NCI-H1048 (cell line): ENCODE measurements at places on chromosomes 13 and 19.

- DNase-seq: no peak
Measured at GRCh38 chr13:29782798-29783197, 67.6 kb downstream of the UBL3 start.

- no peak for DNase-seq
Measured at GRCh38 chr13:19622193-19622592, 11.3 kb upstream of the MPHOSPH8 start.

GRCh38 chr13:32284927-32285632 is 30.1 kb downstream of the ZAR1L start:
- DNase-seq: no peak

DNA sequence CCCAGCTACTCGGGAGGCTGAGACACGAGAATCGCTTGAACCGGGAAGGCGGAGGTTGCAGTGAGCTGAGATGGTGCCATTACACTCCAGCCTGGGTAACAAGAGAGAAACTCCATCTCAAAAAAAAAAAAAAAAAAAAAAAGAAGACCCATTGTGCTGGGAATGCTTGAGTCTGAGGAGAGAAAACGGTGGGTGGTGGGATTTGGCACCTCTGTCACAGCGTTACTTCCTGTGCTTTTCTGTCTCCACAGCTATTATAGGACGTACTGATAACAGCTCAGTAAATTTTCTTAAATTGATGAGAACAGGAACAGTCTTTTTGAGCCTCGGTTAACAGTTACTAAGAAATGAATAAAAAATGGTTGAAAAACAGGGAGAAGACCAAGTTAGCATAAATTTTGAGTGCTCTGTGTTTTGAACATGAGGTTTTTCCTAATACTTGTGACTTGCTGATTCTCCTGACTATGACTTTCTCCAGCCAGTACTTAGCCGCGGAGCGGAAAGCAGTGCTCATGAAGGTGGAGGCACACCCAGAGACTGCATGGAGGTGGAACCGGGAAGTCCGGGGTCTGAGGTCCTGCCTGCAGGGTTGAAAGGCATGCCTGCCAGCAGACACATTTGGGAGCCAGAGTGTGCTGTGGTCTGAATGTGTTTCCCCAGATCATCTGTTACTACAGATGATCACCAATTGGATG is 55.3 kb upstream of the TEX29 start:
- DNase-seq: no peak

DNA sequence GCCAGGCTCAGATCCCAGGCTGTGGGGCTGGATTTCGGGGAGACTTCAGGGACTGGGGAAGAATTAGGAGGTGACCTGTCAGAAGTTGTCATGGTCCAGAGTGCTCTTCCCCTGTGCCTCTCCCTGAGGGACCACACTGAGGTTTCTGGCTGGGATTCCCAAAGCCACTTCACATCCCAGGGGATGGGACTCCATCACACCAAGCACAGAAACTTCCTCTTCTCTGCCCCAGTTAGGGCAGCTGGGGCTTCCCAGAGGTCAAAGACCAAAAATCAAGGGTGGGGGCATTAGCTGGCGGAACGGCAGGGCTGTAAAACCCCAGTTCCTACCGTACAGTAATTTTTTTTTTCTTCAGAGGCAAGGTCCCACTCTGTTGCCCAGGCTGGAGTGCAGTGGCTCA is 7.4 kb downstream of the FCER2 start:
- no peak for DNase-seq

DNA sequence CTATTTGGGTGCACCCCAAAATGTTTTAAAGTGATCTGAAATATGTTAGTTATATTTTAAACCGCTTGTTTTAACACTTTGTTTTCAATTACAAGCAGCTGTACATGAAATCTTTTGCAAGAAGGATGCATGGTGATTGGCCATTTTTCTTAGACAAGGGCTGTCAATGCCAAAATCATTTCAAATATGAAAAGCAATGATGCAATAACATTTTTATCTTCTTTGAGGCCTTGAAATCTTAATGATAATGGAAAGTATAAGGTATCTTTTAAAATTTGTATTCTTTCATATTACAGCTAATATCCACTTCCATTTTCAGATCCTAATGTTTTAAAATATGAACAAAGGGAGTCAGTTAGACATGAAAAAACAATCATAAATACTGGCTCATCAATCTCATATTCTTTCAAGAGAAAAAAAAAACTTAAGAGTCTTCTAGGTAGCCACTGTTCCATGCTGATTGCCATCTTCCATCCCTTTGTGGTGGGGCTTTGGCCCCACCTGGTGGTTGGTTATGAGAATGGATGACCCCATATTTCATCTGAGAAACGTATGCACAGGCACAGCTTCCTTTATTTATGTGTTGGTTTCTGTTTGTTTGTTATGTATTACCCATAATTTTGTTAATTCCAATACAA is 330.3 kb upstream of the MIR17HG start:
- DNase-seq: peak; percentile 22

GRCh38 chr19:19120308-19121231 is 17.7 kb downstream of the TMEM161A start:
- DNase-seq: peak; percentile 51

DNA sequence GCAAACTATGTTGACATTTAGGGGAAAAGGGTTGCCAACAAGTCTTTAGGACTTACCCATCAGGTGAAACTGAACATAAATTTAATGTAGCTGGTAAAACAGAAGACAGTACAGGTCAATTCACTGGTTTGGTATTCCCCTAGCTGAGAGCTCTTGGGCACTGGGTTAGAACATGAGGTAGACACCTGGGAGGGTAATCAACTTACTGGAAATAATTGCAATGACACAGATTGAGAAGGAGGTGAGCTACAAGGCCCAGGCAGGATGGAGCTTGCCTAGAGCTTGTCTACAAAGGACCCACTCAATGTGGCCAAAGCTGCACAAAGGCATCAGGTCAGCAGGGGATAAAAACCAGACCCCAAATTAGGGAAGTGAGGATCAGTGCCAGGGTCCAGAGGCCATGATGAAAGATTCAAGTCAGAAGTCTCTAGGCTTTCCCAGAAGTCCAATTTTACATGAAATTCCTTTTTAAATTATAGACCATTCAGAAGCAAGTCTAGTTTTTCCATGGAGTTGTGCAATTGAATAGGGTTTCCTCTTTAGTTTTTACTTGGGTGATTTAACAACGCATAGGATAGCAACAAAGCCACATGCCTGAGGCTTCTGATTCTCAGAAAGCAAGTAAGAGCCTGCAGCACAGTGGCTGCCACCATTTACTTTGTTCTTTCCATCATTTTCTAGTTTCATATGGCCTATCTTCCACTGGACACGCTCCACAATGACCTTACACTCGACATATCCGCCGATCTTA is 194.0 kb downstream of the NDFIP2 start:
- no peak for DNase-seq

DNA sequence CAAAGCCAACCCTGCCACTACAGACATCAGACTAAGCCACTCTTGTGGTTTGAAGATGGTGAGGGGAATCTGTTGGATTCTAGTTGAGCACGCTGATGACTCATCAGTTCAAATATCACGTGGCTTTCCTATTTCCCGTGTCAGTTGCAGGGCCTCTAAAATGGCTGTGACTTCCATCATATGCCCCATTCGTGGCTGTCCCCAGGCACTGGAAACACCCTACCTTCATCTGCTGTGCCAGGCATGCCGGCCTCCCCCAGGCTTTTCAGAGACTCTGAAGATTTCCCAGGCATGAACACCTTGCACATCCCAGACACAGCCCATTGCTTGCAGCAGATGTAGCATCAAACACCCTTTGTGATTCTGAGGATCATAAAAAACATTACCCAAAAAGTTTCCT is 659.9 kb downstream of the UQCRFS1 start:
- no peak for DNase-seq

DNA sequence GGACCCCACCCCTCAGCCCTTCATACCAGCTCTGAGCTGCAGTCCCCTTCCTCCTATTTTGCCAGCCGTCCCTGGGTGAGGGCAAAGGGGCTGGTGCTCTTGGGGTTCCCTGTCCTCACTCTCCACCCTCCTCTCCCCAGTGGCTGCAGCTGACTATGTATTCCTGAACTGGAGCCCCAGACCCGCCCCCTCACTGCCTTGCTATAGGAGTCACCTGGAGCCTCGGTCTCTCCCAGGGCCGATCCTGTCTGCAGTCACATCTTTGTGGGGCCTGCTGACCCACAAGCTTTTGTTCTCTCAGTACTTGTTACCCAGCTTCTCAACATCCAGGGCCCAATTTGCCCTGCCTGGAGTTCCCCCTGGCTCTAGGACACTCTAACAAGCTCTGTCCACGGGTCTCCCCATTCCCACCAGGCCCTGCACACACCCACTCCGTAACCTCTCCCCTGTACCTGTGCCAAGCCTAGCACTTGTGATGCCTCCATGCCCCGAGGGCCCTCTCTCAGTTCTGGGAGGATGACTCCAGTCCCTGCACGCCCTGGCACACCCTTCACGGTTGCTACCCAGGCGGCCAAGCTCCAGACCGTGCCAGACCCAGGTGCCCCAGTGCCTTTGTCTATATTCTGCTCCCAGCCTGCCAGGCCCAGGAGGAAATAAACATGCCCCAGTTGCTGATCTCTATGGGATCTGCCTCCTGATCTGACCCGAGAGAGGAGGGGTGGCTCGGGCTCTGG is 2.4 kb downstream of the COX7A1 start:
- DNase-seq: no peak

GRCh38 chr19:34556488-34556887 is 74.9 kb downstream of the WTIP start:
- DNase-seq: peak; percentile 25

GRCh38 chr19:9673912-9674662 is 813 bp downstream of the ZNF562 start:
- DNase-seq: no peak

DNA sequence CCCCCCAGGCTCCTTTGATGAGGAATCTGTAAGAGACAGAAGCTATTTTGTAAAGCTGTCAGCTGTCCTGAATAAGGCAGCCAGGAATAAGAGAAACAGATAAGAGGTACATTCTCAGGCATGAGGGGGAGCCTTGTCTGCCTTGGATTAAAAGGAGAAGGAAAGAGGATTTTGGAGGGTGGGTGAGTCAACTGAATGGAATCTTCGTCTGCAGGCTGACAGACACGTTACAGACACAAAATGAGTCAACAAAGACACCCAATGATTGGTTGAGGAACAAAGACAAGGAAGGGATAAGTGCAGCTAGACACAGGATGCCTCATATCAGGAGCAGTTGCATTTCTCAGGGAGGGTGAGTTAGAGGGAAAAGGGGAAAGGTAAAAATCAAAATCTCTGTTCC is 162.5 kb downstream of the OLFM4 start:
- no peak for DNase-seq

DNA sequence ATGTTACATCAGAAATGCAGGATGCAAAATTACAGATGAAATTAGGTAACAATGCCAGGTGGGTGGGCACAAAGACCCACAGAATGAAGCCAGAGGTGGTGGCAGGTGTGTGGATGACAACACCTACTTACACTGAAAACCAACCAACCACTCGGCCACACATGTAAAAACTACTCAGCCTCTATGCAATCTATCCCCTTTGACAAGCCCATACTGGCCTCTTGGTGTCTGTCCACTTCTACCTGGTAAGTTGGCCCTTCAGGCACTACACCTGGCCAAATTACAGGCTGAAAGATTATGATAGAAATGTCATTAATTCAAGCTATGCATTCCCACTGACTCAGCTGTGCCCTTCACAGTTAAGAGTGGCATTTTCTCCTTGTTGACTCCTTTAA is 50.0 kb downstream of the BRD4 start:
- no peak for DNase-seq

GRCh38 chr13:50126993-50127725 is 111.9 kb downstream of the KCNRG start:
- DNase-seq: no peak

- DNase-seq: no peak
Measured at GRCh38 chr13:32028711-32029110, 2.9 kb upstream of the FRY start.

GRCh38 chr19:55474269-55475265 is 1.9 kb upstream of the ZNF628 start:
- DNase-seq: no peak

DNA sequence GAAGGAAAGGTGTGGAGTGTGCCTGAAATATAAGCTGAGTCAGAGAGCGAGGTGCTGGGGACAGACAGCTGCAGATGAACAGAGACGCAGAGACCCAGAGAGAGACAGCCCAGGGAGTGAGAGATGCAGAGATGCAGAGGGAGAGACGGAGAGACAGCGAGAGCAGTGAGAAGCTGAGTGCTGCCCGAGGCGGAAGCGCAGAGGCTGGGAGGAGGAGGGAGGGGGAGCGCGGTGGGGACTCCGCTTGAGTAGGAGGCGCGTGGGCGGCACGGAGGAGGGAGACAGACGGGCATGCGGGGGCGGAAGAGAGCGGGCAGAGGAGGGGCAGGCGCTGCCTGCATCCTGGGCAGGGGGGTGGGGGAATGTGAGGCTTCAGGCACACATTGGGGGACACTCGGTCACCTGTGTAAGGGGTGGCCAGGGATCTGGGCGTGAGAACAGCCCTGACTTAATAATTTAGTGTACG is 25.7 kb downstream of the SLC8A2 start:
- no peak for DNase-seq

- no peak for DNase-seq
Measured at GRCh38 chr19:41843371-41843770, 1.1 kb downstream of the LYPD4 start.
